ENCODE measurements at places on chromosomes 7 and 10.
A peak's percentile ranks its signal among the peaks of the same experiment; 100 is the strongest.

GRCh38 chr7:3893151-3893788 lies 592.2 kb downstream of the SDK1 start:
- no peak for DNase-seq

- no peak for DNase-seq
Observed at GRCh38 chr7:155985518-155986250, 173.4 kb upstream of the SHH start.

GRCh38 chr7:18940593-18941134 lies 176.8 kb downstream of the TWIST1 start:
- no peak for DNase-seq

DNA sequence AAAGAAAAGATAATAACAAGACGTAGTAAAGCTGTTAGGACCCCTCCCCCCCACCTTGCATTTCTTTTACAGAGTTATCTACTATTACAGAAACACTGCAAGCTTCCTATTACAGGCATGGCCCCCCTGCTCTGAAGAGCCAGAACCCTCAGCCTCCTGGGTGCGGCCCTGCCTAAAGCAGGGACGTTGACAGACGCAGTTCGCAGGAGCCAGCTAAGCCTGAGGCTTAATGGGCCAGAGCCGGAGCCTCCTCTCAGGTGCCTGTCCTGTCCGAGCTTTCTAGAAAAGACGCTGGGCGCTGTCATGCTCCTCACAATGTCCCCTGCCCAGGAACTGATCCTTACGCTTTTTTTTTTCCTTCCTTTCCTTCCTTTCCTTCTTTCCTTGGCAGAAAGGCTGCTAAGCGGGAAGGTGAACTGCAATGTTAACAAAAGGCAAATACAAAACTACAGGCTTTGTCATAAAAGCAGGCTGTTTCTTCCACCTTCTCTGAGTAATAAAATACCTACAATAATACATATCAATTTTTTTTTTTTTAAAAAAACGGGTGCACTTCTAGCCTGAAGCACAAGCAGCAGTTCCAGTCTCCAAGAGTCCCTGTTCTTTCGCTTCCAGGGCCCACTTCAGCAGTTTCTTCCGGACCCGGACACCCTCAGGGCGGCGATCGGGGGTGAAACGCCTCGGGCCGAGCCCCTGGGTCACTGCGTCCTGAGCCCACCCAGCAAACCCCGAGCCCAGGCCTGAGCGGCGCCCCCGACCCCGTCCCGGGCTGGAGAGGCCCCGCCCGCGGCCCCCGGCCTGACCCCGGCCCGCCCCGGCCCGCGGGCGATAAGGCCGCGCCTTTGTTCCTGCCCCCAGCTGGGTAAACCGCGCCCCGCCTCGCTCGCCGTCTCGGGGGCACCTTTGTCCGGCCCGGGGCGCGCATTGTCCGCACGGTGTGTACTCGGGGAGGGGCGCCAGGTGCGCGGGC lies 11.2 kb downstream of the MNX1 start:
- DNase-seq = no peak

- no peak for DNase-seq
Observed at GRCh38 chr7:111050875-111051416, 40.0 kb upstream of the LRRN3 start.

DNA sequence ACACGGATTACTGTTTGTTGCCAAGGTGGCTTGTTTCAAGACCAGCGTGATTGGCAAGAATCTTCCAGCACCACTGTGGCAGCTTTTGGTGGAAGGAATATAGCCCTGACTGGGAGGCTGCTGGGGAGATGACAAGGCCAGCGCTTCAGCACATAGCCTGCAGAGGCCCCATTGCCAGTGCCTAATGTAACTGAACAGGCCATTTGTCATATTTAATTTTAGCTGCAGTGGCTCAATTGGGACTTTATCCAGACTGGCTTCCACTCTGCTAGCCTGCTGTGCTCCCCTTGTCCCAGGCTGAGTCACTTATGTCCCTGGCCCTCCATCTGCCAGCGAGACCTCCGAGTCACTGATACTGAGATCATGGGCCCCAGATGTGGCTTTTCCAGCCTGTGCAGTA lies 483.1 kb downstream of the GALNT17 start:
- DNase-seq = no peak

DNA sequence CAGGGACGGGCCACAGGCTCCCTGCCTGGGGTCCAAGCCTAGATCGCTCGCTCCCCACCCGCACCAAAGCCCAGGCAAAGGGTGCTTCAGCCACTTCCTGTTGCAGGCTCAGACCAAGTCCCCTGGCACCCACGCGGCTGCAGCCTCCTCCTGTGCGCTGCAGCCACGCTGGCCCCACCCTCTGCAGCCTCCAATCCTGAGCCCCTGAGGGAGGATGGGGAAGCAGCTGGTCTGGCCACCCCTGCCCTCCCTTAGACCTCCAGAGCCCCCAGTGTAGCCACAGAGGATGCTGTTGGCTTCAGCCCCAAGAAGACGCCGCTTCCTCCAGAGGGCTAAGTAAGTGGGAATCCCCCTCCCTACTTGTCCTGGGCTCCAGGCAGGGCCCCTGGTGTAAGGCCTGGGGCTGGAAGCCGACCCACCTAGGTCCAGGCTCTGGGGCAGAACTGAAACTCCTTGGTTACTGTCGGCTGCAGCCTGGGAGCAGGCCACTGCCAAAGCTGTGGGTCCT lies 9.4 kb downstream of the LIMK1 start:
- no peak for DNase-seq

GRCh38 chr10:10067644-10068043 lies 950.0 kb upstream of the CELF2 start:
- DNase-seq = no peak

DNA sequence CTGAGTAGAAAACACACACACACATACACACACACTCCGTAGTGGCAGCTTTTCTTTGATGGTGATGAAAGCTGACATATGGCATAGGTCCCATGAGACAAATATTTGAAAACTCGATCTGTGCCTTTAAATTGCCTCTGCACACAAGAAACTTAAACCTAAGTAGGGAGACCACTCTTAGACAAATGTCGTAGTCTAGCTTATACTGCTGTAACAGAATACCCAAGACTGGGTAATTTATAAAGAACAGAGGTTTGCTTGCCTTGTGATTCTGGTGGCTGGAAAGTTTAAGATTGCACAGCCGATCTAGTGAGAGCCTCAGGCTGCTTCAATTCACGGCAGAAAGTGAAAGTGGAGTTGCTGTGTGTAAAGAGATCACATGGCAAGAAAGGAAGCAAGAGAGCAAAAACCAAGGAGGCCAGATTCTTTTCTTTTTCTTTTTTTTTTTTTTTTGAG lies 489.4 kb upstream of the SORCS1 start:
- DNase-seq = no peak

- DNase-seq = no peak
Observed at GRCh38 chr7:5214641-5215040, 24.6 kb downstream of the WIPI2 start.

GRCh38 chr7:52647046-52647445 lies 388.4 kb upstream of the POM121L12 start:
- no peak for DNase-seq

GRCh38 chr7:70405241-70405640 lies 726.7 kb upstream of the GALNT17 start:
- DNase-seq = no peak

DNA sequence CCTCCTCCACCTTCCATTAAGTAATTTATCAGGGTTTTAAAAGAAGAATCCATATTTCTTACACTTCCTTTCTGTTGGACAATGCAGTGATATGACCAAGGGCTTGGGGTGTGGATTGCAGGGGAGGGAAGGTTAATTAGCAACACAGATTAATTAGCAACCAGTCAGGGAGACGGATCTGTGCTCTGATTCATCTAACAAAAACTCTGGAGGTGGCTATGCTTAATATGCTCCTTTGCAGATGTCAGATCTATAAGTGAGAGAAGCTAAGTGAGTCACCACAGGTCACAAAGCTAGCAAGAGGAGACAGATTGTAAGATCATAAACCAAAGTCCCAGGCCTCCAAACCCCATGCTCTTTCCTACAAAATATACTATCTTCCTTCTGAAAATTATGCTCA lies 178.8 kb upstream of the ITGB1 start:
- DNase-seq = no peak

DNA sequence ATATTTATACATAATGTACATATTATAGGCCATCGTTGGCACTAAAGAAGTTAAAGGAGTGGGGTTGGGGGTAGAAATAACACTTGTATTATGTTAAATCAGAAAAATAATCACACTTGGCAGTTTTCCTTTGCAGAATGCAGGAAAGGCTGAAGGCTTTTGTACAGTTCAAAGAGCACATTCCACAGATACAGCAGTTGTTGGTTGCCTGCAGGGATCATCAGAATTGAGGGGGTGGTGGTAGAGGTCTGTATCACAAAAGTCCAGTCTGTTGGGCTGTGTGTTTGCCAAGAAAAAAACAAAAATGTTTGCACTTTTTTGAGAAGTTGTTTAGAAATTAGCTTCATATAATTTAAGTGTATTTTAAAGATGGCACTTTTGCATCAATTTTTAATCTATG lies 231.8 kb upstream of the FOXP2 start:
- no peak for DNase-seq

DNA sequence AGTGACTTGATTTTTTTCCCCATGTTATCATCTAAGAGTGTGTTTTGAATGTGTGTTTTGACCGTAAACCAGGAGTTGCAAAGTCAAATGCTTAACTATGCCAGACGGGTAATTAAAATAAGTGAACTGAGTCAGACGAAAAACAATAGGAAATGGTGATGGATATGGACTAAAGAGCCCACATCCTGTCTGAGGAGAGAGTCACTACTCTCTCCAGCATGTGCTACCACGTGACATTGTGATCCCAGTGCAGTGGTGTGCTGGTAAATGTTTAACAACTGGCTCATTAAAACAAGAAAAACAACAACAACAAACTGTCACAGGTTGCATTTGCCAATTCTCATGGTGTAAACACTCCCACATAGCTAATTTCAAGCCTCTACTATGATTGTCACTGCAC lies 164.3 kb downstream of the SUGCT start:
- DNase-seq = peak; percentile 66

DNA sequence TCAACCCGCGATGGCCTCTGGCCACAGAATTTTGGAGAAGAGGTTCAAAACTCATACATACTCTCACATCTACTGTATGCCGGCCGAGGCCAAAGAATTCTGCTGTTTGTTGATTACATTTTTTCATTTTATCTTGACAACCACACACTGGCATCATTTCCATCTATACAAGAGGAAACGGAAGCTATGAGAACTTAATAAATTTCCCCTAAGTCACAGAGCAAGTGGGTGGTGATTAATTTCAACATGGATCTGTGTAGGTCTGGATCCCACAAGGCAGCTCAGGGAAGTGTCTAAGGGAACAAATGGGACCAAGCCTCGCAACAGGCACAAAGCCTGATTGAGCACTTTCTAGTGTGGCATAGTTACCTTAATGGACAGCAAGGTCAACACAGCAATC lies 18.0 kb downstream of the ELMO1 start:
- no peak for DNase-seq

GRCh38 chr7:108535744-108536143 lies 9.8 kb upstream of the PNPLA8 start:
- no peak for DNase-seq

DNA sequence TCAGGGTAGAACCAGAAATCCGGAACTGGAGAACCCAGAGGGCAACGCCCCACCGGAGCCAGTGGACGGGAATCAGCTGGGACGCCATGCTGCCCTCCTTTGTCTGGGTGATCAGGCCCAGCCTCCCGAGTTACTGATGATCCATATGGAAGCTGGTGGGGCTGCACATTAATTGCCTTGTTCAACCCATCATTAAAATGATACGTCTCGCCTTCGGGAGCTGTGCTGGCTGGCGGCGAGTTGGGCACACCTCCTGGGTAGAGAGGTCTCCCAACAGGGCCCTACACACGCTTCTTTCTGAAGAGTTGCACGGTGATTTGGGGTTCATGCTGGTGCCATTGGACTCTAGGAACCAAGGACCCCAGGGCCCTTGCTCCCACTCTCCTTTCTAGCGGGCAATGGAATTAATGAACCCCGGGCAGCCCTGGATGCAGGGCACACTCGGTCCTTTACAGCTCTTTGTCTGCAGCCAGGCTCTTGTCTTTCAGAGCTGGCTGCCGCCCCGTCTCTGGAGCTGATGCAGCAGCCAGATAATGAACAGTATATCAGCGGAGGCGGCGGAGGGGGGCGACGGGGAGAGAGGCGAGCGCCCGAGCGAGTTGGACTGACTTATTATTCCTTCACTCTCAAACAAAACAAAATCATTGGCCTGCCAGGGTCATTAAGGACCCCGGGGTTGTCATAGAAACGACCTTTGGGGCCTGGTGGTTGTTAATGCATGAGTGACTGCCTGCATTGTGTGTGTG lies 412.2 kb upstream of the ZMIZ1 start:
- no peak for DNase-seq

DNA sequence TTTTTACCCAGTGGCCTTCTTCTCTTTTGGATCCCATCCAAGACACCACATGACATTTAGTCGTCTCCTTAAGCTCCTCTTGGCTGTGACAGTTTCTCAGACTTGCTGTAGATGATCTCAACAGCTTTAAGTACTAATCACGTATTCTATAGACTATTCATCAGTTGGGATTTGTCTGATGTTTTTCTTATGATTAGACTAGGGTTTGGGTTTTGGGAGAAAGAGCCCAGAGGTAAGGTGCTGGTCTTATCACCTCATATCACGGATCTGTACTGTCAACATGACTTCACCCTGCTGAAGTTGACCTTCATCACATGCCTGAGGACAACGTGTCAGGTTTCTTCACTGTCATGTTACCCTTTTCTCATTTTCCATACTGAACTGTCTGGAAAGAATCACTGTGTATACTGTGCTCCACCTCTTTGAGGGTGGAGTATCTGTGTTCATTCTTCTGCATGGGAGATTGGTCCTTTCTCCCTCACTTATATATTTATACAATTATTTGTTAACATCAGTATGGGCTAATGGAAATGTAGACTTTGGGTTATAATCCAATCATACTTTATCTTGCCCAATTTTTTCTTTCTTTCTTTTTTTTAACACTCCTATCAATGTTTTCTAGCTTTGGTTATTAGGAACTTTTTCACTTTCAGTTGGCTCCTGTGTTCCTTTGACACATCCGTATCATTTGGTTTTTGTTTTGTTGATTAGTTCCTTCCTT lies 6.4 kb upstream of the HKDC1 start:
- no peak for DNase-seq

DNA sequence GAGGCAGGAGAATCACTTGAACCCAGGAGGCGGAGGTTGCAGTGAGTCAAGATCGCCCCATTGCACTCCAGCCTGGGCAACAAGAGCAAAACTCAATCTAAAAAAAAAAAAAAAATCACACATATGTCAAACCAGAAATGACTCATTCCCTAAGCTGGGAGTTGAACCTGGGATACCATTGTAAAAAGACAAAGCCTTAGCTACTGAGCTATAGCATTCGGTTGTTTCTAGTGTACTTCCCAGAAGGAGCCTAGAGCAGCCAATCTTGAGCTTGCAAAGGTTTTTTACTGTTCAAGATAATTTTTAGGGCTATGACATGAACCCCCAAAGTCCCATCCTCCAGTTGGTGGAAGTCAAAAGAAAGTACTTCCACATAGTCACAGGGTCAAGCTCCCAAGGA lies 87.9 kb downstream of the ZNF467 start:
- no peak for DNase-seq

DNA sequence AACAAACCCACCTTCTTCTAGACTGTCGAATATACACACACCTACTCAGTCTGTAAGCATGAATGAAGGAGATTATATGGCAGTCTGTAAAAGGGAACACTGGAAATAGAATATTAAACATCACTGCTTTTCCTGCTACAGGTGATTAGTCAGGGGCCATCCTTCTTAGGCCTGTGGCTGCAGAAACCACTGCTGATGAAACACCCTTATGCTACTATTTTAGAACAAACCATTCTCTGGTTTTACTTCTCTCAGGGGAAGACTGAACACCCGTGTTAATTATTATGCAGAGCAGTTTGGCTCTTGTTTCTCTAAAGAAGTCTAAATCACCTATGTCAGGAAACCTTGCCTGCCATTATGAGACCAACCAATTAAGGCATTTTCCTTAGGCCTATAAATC lies 351.1 kb upstream of the KLF6 start:
- no peak for DNase-seq

GRCh38 chr10:11243425-11244222 lies 226.0 kb downstream of the CELF2 start:
- DNase-seq = no peak

All from HFF-Myc (cell line).